Esophagus mucosa (tissue), 1 donor: ENCODE measurements at places on chromosomes 16 and 17.

GRCh38 chr17:38893607-38894006 is 23.7 kb downstream of the LASP1 start:
- ATAC-seq, result no peak

GRCh38 chr16:20906341-20907255 is 6.0 kb downstream of the LYRM1 start:
- no peak for ATAC-seq

GRCh38 chr17:66523378-66524200 is 221.2 kb downstream of the PRKCA start:
- no peak for ATAC-seq

GRCh38 chr16:77660311-77660710 is 62.0 kb upstream of the NUDT7 start:
- no peak for ATAC-seq

- no peak for ATAC-seq
Observed at GRCh38 chr16:86848821-86849220, 270.5 kb downstream of the FOXL1 start.

DNA sequence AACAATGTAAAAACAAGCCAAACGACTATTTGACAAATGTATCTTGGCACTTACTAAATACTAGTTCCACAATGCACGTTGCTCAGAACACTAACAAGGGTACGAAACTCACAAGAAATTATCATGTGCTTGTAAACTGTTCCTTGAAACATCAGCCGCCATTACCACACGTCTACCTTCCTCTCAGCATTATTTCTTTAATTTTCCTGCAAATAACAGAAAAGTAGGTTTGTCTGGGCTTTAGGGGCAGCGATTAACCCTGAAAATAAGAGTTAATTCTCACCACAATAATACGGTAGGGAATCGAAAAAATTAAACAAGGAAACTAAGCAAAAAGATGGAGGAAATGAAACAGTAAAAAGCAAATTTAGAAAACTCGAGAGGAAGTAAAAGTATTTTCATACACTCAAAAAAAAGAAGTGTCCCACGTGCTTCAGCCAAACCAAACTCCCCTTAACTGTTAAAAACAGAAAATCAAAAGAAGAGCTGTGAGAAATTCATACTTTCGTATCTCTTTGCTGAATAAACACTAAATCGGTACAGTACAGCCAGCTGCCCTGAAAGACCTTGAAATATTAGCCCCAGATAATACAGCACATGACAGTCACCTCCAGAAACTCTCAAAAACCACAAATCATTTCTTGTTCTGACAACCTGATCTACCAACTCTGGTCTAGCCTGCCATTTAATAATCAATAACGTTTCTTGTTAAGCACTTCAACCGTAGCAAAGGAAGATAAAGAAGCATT is 1.2 kb downstream of the ARHGAP17 start:
- ATAC-seq, result no peak

GRCh38 chr16:66435896-66436295 is 8.8 kb downstream of the BEAN1 start:
- no peak for ATAC-seq

- ATAC-seq, result no peak
Observed at GRCh38 chr17:19270704-19271611, 33.8 kb downstream of the EPN2 start.

DNA sequence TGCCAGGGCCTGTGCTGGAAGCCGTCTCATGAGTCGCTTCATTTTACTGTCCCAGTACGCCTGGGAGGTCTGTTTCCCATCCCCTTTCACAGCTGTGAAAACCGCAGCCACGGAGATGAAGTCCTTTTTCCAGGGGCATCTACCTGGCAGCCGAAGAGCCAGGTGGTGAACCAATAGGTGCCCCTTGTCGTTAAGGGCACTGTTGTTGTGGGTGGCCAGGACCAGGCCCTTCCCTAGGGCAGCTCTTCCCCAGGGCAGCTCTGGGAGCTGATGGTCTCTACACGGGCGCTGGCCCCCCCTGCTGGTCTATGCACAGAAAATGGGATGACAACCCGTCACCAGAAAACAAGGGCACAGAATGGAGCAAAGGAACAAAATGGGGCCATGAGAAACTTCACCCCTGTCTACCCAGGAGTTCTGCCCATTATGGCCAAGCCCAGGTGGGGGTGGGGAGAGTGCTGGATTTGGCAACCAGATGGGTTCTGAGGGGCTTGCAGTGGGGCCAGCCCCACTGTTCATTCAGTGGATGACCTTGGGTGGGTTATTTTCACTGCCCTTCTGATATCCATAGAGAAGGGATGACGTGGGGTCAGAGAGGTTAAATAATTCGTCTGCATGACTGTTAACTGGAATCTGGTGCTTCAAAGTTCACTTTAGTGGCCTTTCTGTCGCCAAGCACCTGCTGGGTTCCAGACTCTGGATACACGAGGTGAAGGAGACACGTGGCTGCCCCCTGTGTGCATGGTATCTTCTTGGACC is 11.5 kb downstream of the RMI2 start:
- no peak for ATAC-seq

- no peak for ATAC-seq
Observed at GRCh38 chr17:20122254-20122879, 113.2 kb downstream of the SPECC1 start.

DNA sequence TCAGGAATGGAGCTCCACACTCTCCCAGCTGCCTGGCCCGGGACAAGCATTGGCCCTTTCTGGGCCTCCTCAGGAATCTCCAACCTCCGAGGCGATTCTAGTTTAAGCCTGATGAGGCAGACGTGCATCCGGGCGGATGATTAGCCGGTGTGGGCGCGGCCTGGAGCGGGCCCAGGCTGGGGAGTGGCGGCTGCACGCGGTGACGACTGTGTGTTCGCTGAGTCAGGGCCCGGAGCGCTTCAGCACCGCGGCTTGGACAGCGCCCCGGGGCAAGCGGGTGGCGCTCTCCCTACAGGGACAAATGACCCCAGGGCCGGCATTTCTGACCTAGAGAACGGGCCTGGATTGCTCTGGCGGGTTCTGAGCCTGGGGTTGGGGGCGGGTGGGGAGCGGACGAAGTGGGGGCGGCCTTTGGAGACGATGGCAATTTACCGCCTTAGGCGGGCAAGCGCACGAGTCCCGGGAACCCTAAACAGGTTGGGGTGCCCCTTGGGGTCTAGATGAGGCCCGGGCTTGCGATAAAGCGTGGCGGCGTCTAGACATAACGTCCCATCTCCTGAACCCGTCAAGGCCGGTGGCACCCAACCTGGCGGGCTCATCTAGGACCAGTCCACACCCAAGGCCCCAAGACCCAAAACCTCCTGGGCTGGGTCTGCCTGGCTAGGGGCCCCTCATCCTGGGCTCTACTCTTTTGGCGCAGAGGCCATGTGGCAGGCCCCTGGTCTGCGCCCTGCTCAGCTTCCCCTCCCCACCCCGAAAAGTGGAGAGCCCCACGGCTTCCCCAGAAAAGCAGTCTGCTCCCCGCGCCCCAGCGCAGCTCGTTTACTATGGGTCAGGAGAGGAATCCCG is 22.3 kb upstream of the ZNHIT3 start:
- peak; percentile 98 for ATAC-seq

- ATAC-seq, result no peak
Observed at GRCh38 chr16:71867939-71868338, 16.0 kb downstream of the ZNF821 start.

DNA sequence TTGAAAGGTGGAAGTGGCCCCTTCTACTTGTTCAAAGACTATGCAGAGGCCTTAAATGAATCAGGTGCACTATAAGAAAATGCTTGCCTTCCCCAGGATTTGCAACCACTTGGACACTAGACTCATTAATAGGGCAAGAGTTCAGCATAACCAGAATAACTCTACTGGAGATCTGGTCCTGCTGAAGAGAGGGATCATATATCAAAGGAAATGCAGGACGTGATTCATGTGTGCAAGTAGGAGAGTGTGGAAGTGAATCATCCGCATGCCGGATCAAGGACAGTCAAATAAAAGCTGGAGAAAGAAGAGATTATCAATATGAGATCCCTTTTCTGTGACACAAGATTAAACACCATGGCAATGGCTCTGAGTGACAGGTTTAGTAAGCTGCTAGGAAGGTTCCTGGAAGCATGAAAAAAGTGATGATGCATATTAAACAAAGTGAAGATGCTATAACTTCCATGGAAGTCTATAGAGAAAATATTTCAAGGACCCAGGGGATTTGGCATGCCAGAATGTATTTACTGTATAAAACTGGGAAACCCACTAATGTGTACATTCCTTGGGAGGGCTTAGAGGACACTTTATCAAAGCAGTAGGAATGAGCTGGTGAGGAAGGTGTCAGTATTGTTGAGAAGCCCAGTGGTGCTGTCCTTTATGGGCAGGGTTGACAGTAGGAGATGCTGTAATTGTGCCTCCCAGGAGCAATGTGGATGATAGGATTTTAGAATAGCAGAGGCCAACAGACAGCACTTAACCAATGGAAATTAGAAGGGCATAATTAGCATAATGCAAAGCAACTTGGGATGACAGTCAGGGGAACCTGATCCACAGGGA is 133.1 kb downstream of the ABCA8 start:
- ATAC-seq, result peak; percentile 97

DNA sequence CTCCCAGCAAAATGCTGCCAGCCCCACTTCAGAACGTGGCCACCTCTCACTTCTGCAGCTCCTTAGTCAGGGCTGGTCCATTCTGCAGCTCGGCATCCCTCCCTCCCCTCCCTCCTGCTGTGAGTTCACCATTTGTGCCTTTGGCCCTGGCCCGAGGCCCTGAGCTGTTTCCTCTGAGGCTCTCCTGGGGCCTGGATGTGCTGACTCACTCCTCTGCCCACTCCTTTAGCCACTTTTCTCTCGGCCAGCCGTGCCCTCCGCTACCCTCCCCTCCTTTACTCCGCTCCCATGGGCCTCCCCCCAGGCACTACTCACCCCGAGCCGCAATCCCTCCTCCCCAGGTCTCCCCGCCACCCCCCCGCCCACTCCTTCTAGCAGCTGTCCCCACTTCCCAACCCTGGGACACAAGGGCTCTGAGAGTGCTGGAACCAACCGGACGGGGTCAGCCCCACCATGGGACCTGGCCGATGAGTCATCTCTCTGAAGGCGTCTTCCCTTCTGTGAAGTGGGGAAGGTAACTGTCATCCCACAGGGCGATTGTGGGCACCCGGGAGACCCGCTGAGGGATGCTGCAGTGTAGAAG is 11.5 kb downstream of the KCNG4 start:
- ATAC-seq, result peak; percentile 34

DNA sequence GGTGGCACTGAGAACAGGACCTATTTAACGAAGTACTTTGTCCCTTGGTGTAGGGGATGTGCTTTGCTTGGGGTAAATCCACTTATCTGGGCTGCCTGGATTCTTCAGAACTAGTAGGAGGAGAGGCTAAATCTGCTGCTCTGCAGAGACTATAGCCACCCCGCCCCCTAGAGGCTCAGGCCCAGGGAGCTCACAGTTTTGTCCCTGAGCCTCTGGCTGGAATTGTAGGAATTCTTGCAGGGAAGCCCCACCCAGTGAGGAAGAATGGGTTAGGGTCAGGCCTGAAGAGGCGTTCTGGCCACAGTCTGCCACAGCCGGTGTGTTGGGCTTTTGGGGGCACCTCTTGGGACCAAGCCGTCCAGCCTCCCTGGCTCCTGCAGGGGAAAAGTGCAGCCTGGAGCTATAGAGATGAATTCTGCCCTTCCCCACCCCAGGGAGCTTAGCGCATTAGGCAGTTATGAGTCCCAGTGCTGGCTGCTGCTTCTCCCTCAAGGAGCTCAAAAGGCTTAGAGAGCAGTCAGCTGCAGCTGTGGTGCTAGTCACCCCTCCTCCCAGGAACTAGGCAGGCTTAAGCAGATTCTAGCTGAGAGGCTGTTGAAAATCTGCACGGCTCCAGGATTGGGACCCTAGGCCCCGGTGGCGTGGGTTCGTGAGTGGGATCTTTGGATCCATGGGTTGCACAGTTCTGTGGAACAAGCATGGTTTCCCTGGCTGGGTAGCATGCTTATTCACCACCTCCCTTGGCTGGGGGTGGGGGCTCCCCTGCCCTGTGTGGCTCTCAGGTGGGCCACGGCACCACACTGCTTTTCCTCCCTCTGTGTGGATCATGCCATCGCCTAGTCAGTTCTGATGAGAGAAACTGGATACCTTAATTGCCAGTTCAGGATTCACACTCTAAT is 237.4 kb upstream of the TOM1L1 start:
- no peak for ATAC-seq

GRCh38 chr17:77880711-77881450 is 77.6 kb upstream of the TNRC6C start:
- peak; percentile 10 for ATAC-seq

DNA sequence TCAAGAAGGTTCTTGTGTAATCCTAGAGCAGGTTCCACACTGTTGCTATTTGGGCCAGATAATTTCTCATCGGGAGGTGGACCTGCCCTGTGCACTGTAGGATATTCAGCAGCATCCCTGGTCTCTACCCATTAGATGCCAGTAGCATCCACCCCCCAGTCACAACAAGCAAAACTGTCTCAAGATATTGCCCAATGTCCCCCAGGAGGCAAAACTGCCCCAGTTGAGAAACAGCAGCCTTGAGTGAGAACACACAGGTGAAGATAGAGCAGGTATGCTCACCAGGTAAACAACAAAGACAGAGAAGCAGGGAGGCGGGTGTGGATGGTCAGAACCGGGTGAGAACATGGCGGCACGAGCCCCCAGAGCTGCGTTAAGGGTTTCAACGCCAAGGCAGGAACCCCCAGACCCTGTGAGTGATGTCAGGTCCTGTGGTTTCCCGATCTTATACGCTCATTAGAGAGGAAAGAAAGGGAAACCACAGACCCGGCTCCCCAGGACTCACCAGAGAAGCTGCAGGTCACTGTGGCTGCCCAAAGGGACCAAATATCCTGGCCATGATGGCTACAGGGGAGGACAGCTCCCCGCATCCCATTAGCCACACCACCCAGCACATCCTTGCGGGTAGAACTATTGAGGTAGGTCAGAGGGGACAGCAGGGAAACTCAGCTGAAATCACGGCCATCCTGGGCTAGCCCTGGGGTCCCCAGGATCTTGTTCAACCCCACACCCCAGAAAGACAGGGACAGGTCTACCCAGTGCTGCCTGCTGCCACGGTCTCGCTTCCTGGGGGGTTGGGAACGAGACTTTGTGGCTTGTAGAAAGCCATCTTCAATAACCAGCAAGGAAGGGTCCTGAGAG is 21.2 kb downstream of the CDC42EP4 start:
- ATAC-seq, result no peak

GRCh38 chr17:37389160-37389559 is 13.4 kb downstream of the C17orf78 start:
- ATAC-seq, result no peak

DNA sequence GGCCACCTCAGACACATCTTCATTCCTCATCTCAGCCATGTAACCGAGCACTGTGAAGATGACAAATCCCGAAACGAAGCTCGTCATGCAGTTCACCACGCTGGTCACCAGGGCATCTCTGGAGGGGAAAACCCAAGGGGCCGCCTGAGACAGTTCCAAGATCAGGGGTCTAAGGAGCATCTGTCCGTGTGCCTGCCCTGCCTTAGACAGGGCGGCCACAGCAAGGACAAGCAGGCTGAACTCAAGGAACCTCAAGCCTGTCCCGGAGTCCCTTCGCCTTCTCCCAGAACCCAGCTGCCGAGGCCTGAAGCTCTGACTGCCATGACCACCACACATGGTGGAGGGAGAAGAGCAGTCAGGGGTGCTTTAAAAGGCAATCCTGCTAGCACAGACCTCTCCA is 22.7 kb downstream of the SLC6A4 start:
- peak; percentile 20 for ATAC-seq

- ATAC-seq, result no peak
Observed at GRCh38 chr16:85495259-85495658, 117.9 kb upstream of the GSE1 start.
